NCI-H1694 treated with DMSO at 0.1 percent for 48 hours (cell line): ENCODE measurements at places on chromosomes 16 and 17.

DNA sequence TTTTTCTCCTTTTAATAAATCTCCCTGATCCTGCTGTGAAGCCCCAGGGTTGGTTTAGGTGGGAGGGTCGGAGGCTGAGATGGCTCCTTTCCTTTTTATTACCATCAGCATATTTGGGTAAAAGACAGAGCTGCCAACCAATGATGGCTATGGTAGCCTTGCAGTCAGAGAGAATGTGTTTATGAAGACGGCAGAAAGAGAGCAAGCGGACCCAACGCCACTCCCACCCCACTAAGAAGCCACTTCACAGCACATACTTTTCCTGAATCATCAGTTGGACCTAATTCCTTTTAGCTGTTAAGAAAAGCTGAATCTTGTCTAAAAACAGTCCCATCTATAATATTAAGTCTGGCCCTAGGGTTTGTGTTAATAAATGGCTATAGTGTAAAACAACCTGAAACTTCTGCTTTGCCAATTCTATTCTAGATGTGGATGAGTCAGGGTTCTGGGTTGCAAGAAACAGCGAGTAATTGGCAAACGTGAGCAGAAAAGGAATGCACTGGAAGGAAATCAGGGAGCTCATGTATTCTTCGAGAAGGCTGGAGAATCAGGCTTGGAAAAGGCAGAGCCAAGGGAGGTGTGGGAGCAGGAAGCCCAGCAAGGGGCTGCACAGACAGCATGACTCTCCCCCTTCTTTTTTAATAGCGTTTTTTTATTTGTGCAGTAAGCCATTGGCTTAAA, 34.0 kb upstream of the PRKCA start:
- DNase-seq: no peak

DNA sequence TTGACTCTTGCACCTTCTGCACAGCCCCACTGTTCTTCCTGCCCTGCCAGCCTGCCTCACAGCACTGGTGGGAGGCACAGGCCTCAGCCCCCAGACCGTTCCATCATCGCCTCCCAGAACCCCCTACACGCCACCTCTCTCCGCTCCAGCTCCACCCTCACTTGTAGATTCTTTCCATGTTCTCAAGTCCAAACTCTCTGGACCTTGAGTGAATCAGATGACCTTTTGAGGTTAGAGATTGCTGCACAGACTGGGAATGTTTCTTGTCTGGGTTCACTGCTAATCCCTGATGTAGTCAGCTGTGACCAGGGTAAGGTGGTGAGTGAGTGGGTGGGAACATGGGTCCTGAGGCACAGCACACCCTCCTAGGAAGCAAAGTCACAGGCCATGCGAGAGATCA, 272.4 kb downstream of the IRF8 start:
- no peak for DNase-seq

DNA sequence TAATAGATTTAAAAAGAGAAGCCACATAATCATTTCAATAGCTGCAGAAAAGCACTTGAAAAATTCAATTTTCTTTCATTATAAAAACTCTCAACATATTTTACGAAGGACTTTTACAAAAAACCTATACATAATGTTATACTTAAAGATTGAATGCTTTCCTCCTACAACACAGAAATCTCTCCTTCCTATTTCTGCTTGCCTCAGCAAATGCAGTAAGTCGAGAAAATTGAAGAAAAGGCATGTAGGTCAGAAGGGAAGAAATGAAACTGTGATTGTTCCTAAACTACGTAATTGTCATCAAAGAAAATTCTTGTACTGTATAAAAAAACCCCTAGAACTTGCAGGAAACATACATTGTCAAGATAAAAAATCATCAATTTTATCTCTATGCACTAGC, 267.1 kb downstream of the BCAS3 start:
- DNase-seq: no peak

- DNase-seq: no peak
Observed at GRCh38 chr16:11224096-11224893, 31.7 kb downstream of the SOCS1 start.

GRCh38 chr17:19770985-19771735, 23.1 kb upstream of the ALDH3A1 start:
- DNase-seq: no peak
